ENCODE measurements at places on chromosomes 2 and 18.
A peak's percentile ranks its signal among the peaks of the same experiment; 100 is the strongest.

GRCh38 chr2:238284802-238285515 lies 3.5 kb downstream of the PER2 start:
- DNase-seq: no peak

DNA sequence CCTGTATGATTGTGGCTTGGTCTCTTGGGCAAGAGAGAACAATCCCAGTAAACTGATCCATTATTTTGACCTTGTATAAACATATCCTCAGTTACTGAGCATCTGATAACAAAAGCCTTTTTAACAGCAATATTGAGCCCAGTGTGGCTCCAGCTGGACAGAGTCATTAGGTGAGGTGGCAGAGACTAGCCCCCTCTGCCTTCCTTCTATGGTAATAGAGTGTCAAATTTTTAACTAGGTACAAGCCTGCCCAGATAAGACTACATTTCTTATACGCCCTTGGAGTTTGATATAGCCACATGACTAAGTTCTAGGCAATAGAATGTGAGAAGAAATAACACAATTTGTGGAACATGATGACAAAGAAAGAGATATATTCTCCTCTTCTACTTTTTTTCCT lies 56.2 kb downstream of the HNMT start:
- DNase-seq: peak; percentile 47

- DNase-seq: no peak
These were observed 564.4 kb downstream of the ZEB2 start for GRCh38 chr2:143955401-143956065.

GRCh38 chr2:86485103-86485502 lies 43.9 kb downstream of the KDM3A start:
- DNase-seq: no peak

DNA sequence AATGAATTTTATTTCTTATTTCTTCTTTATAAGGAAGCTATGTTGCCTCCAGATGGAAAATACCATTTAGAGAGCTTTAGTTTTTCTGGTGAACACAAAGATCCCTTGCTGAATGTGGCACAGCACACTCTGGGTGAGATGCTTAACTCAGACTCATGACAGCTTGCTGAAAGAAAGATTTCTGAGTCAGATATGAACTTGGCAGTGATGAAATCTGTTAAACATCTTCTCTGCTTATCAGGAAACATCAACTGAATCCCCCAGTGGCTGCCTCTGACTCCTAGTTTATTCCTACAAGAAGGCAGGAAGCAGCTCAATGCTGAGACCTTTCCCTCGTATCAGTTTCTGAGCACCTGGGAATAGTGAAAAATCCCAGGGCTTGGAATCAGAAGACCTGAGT lies 162.8 kb downstream of the OSR1 start:
- DNase-seq: no peak

DNA sequence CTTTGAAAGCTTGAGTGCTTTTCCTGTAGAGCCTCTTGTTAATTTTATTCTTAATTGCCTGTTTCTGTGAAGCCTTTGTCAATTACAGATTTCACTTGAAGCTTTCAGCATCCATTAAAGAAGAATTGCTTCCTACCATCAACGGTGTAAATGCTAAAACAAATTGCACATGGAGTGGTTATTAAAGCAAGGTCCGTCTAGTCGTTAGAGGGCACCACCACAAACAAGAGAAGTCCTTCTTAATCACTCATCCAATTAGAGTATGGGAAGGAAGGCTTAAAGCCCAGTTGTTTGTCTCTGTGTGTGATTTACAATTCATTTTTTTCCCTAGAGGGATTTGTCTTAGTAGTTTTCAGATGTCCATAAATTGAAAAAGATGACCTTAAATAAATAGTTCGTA lies 1.6 kb downstream of the KCNJ3 start:
- no peak for DNase-seq

- DNase-seq: no peak
These were observed 373.8 kb upstream of the RAB6C start for GRCh38 chr2:129605646-129606045.

GRCh38 chr2:206079699-206080465 lies 6.1 kb downstream of the INO80D start:
- no peak for DNase-seq

DNA sequence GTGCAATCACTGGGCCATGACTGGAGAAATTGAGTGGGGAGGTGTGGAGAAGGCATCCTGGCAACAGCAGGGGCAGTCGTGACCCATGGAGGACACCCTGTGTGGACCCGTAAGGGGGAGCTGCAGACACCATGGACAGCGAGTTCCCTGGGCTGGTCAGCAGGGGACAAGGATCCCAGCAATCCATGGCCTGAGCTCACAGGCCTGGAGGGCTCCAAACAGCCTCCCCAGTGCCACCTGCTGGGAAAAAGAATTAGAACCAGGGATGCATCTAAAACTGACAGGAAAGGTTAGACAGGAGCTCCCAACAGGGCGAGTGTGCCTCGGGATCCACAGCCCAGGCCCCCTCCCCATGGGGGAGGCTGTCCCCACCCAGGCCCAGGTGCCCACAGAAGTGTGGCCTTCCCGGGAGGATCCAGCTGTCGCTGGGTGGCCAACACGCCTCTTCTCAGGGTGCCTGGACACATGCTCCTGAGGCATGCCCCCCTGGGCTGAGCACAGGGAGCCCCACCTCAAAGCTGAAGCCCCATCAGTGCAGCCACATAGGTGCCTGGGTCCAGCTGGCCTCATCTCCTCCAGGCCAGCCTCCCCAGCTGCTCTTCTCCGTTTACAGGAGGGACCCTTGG lies 20.5 kb upstream of the KIF1A start:
- DNase-seq: peak; percentile 72

GRCh38 chr2:10086950-10087349 lies 6.7 kb upstream of the CYS1 start:
- DNase-seq: no peak

DNA sequence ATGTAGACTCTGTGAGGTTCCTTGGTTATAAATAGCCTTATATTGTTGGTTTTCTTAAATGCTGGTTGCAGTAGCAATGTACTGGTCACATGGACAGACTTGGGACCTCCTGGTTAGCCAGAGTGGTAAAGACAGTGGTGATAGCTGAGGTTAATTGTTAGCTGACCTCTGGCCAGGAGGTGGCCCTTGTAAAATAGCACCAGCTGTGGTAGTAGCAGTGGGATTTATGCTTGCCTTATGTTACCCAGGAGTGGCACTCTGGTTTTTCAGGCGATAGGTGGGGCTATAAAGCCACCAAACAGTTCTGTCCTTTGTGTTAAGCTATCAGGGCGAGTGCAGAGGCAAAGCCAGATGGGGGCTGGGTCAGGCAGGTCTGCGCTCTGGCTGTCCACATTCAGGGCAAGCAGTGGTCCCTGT lies 94.8 kb upstream of the SRD5A2 start:
- DNase-seq: peak; percentile 1

- DNase-seq: peak; percentile 59
These were observed 11.1 kb downstream of the NDUFV2 start for GRCh38 chr18:9113468-9114149.

- DNase-seq: no peak
These were observed 11.7 kb upstream of the KLHL30 start for GRCh38 chr2:238126775-238127164.

- no peak for DNase-seq
These were observed 46.0 kb downstream of the CELF4 start for GRCh38 chr18:37519510-37520135.

GRCh38 chr2:59578349-59578748 lies 975.1 kb downstream of the BCL11A start:
- peak; percentile 3 for DNase-seq

DNA sequence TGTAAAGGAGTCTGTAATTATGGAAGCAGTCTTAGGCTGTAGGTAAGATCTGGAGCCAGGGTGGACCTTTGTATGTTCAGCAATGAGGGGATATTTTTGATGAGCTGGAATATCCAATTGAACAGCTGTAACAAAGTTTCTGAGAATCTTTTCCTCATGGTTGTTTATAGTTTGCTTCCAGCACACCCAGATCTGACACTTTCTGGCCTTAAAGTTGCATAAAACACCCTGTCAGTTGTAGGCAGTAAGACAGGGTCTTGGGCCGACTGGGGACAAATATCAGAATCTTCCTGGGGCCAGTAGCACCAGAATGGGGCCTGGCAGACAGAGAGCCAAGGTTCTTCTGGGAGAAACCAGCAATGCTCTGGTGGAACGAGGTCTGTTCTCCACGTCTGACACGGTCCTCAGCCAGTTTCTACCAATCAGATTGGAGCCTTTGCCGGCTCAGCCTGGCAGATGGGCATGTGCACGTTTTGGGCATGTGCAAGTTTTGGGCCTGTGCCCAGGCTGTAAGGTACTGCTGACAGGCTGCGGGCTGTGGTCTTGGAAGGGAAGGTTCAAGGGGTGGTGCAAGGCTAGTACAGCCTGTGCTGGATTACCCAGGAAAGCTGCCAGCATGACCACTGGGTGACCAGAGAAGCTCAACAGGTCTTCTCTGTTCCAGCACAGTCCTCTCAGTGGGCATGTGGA lies 89.8 kb downstream of the PRKCE start:
- DNase-seq: no peak

DNA sequence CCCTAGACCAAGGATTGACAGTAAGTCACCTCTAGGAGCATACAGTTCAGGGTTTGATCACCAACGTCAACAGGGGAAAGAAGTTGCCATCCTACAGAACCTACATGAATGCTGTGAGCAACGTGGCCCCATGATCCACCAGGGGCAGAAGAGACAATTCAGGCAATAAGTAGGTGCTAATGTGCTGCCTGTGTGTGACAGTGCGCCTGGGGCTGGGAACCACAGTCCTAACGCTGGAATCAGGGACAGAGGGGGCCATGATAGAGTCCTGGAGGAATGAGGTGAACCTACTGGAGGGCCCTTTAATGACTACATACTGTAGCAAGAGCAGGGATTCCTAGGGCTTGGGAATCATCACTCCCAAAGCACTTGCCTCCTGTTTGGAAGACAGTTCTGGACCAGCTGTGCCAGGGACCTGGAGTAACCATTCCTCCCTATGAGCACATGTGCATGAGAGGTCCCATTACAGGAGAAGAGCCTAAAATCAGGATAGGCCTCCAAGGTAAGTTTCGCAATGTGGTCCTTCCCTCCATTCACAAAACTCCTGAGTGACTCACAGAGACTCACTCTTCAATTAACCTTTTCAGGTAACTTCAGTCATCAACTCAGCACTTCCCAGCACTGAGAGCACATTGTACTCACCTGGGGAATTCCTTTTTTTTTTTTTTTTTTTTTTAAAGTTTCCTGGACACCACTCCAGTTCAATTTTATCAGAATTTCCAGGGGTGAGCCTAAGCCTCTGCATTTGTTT lies 214.0 kb downstream of the TMEM163 start:
- DNase-seq: no peak

DNA sequence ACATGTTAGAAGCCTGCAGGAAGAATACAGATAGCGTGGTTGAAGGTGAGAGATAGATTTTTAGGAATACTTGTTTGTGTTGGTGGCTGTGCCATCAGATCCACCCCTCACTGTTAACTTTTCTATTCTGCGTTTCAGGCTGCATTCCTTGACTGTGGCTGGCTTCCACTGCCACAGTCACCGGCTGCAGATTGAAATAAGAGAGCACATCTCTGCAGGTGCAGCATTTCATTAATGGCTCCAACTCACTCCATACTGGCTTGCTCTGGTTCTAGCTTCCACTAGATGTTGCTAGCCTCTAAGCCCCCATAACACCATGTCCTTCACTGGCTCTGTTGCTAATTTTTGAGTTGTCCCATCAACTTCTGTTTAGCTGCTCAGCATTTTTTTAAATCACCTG lies 286.5 kb downstream of the CPS1 start:
- DNase-seq: no peak

DNA sequence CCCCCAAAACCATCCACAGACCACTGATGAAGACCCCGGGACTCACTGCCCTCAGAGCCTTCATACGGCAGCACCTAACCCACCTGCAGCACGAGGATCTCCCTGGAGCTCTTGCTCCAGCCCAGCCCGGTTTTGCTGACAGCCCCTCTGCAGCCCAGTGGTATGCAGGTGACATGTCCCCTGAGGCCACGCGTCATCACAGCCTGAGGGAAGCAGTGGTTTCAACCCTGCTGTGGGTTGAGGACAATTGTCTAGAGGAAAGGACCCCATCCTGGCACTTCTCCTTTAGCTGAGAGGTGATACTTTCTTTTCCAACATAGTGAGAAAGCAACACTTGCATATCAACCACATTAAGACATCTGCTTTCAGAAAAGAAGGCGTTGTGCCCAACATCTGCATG lies 134.0 kb downstream of the SEPTIN10 start:
- DNase-seq: no peak

GRCh38 chr2:23615216-23616020 lies 230.4 kb downstream of the KLHL29 start:
- no peak for DNase-seq
